ENCODE measurements at places on chromosomes 11 and 22. TPM values are rescaled to one million over a fixed set of nuclear protein-coding genes. Genes with fewer than 3 reads are reported as not detected.

DNA sequence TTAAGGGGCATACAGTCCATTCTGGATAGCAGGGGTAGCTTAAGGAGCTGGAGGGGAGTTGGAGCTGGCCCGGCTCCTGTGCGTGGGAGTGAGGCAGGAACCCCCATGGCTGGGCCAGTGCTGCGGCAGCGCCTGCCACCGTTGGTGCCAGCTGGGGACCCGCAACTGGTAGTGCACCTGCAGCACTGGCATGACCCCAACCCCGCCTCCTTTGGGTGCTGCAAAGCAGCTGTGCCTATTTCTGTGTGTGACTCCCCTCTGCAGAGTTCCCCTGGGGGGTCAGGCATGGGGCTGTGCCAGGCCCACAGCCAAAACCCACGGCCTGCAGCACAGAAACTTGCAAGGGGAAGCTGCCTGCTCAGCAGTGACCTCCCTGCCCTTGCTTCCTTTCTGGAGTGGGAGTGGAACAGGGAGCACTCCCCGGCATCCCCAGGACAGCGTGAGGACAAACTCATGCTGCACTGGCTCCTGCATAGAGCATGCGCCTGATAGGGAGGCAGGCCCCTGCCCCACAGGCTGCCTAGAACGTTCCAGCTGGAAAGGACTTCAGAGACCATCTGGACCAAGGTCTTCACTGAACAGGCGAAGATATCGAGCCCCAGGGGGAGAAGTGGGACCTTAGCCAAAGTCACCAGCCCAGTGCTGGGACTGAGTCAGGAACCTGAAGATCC, 26.2 kb upstream of the RAB1B start:
- no peak for DNase-seq

DNA sequence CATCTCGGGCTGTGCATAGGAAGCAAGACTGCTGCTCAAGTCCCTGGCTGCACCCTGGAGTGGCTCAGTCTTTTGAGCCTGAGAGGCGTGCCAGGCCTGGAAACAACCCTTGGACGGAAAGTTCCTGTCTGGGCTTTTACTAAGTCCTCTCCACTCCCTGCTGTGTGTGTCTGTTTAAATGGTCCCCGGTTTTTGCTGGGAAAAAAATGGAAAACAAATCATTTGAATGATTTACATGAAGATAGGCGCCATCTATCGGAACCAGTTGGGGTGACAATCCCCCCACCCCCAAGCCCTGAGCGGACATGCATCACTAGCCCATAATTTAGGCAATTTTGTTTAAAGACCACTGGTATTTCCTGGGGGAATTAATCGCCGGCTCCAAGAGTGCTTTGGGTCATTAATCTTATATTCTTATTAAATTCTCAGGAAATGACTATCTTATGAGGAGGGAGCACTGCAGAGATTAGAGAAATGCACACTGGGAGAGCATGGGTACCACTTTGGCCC, 2.7 kb upstream of the GAB2 start:
- no peak for DNase-seq

Gene WBP2NL
- 0.61 TPM for total RNA-seq

- no peak for DNase-seq
Measured at GRCh38 chr11:11027288-11027687, 169.4 kb upstream of the ZBED5 start.

DNA sequence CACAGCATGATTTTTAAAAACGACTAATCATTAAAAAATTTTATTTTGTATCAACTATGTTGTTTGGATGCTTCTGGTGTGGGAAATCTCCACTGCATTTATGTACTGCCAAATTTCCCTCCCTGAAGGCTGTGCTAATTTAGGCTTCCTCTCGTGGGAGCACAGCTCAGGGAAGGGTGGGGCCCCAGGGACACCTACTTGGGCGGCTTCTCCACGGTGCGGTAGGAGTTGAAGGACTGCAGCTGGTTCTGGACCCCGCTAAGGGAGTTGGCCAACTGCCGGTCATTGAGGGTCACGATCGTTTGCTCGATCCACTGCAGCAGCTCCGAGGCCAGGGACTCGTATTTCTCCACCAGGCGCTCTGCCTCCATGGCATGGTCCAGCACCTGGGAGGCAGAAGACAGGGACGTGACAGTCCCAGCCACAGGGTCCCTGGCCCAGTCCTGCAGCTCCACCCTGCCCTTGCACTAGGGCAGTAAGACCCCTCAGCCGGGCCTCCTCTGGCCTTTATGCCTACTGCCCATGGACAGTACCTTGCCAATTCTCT, 18.6 kb downstream of the SPTBN2 start:
- no peak for DNase-seq

Gene E2F8
- total RNA-seq, result not detected

DNA sequence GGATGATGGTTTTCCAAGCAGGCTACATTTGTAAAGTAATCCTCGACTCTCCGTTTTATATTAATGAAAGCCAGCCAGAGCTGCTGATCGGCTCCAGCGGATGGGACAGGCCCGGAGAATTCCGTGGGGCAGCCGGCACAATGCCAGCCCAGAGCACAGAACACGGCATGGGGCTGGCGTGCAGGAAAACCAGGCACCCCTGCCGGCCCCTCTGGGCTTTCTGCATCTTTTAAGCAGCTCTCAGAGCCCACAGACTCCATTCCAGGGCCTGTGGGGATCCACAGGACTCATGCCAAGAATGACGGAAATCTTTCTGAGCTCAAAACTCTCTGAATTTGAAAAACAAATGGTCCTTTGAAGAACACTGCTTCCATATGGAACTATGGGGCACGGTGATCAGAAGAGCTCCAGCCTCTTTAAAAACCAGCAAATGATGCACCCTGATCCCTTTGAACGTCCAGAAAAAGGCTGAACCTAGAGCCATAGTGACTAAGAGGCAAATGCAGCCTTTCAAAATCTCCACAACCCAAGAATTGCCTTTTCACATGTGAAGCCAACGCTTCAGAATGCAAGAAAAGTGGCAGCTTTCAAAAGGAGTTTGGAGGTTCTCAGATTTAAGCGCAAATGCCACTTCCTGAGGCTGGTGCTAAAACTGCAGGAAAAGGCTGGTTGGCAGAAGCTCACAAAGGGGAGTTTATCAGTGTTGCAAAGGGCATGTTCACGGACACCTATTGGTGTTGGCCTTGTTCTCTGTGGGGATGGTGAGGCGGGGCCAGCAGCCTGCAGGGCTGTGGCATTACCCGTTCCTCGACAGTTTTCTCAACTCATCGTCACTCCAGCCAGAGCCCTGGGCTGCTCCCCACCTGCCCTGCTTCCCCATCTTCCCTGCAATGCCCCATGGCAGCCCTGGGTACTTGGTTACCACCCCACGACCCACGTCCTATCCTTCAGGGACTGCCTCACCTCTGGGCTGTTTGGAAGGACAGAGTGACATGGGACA, 212.5 kb downstream of the CTTN start:
- DNase-seq, result no peak

GRCh38 chr11:46480909-46481308, 89.3 kb upstream of the CHRM4 start:
- no peak for DNase-seq

- no peak for DNase-seq
Measured at GRCh38 chr22:49643998-49644397, 183.7 kb downstream of the BRD1 start.

- DNase-seq, result no peak
Measured at GRCh38 chr11:78085972-78086371, 6.3 kb upstream of the NDUFC2 start.

DNA sequence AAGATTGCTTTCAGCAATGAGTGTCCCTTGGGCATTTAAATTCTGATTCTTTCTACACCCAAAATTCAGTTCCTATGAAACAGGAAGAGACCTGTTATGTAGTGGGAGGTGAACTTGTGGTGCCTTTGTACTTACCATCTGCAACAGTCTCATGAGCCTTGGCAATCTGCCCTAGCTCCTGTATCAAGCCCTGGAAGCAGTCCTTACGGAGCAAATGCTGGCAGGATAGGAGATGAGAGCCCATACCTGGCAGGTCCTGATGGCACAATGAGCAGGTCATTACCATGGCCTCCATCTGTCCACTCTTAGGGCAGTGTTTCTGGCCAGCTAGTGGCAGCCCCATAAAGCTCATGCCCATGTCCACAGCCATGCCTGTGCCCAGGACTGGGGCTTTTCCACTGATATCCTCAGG, 10.8 kb downstream of the TRIM66 start:
- DNase-seq, result no peak

DNA sequence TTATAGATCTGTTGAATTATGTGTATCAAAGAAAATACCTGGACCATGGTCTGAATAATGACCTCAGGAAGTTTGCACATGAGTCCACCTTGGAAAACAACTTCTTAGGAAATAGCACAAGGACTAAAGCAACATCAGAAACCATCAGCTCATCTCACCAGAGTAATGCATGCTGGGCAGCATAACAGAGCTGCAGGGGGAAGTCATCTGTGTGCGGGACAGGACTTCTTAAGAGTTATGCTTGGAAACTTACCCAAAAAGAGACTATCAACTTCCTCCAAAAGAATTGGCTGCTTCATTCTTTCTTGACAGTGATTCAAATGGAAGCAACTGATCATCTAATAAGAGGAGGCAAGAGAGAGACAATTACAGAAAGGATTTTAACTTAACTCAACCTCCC, 2.5 kb downstream of the OR56B4 start:
- no peak for DNase-seq

DNA sequence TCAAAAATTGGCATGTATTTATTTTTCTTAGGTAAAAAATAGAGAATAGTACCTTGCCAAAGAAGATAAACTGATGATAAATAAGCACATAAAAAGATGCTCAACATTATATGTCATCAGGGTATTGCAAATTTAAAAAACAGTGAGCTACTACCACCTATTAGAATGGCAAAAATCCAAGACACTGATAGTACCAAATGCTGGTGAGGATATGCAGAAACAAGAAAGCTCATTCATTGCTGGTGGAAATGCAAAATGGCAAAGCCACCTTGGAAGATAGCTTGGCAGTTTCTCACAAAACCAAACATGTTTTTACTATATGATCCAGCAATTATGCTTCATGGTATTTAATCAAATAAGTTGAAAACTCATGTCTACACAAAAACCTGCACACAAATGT, 46.4 kb upstream of the EED start:
- DNase-seq, result no peak

Gene ZP1
- 1.4 TPM for total RNA-seq

- DNase-seq, result no peak
Measured at GRCh38 chr22:48836673-48837340, 990.9 kb downstream of the BRD1 start.

Gene EFCAB6
- 1.3 TPM for total RNA-seq

DNA sequence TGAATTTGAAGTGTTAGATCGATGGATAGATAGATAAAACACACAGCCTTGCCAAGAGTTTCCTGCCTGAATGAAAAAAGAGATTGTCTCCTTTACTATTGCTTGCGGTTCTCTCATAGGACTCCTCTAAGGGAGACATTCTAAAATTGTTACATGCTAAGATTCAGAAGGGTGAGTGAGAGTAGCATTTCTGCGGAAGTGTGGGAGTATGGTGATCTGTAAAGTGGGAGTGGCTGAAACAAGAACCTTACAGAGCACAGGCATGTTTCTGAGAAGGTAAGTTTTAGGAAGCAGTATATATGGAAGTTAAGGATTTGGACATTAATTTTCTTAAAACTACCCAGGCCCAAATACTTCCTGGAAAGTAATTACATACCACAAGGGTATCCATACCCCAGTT, 139.6 kb downstream of the TRIM44 start:
- no peak for DNase-seq

Gene PMM1
- total RNA-seq, result 51.4 TPM

- DNase-seq, result no peak
Measured at GRCh38 chr22:17789379-17790200, 15.3 kb upstream of the BID start.

DNA sequence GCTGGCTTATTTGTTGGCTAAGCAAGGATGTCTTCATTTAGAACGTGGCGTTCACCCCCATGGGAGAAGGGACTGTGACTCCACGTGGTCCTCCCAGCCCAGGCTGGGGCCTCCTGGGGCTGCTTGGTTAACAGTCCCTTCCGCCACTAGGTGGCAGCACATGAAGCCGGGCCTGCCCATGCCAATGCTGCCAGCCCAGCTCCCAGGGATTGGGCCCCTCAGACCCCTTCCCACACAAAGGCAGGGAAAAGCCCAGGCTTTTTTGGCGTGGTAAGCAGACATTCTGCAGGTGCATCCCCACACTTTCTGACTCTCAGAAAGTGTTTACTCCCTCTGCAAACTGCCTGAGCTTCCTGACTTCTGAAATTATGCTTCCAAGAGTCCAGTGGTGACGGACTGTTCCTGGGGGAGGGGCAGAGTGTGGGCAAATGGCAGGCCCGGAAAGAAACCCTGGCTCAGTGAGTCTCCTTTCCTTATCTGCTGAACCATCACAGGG, 3.1 kb downstream of the CBX6 start:
- peak; percentile 92 for DNase-seq

GRCh38 chr22:48838846-48839730, 988.6 kb downstream of the BRD1 start:
- no peak for DNase-seq

- no peak for DNase-seq
Measured at GRCh38 chr11:93089474-93090102, 108.2 kb downstream of the SLC36A4 start.

DNA sequence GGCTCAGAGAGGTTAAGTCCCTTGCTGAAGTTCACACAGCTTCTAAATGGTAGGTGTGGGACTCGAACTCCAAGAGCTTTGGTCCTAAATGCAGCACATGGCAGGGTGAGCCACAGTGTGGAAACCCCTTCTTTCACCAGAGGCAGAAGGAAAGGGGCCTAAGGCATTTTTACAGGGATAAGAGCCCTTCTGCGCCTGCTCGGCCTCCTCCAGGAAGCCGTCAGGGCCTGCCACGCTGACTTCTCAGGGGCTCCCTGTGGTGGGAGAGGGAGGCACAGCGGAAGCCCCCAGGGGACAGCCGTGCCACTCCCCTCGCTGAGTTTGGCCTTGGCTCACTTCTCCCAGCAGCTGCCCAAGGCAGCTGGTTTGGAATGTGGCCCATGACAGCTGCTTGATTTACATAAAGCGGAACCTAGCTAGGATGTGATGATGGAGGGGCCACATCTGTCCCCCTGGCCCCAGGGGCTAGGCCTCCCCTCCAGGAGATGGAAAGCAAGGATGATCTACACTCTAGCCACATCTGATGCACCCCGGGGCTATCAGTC, 35.4 kb downstream of the CD82 start:
- no peak for DNase-seq

Gene SESN3
- 19.5 TPM for total RNA-seq

GRCh38 chr11:104819107-104819506, 79.2 kb downstream of the CASP12 start:
- DNase-seq, result no peak

Gene RASD2
- 1.6 TPM for total RNA-seq

Data from mesenteric fat pad (tissue), 1 donor.